ENCODE measurements at places on chromosomes 3 and 15.
A peak's percentile ranks its signal among the peaks of the same experiment; 100 is the strongest.

- peak; percentile 68 for DNase-seq
These were observed at the start of gene CD80 for GRCh38 chr3:119559441-119559963. CD80 (minus strand) TSS chr3:119559614; CDS start chr3:119557728, 1,886 bp downstream.

- DNase-seq = no peak
These were observed 620.2 kb downstream of the RBMS3 start for GRCh38 chr3:29901097-29901496.

GRCh38 chr3:120172070-120172469 is 77.8 kb upstream of the GSK3B start:
- no peak for DNase-seq

DNA sequence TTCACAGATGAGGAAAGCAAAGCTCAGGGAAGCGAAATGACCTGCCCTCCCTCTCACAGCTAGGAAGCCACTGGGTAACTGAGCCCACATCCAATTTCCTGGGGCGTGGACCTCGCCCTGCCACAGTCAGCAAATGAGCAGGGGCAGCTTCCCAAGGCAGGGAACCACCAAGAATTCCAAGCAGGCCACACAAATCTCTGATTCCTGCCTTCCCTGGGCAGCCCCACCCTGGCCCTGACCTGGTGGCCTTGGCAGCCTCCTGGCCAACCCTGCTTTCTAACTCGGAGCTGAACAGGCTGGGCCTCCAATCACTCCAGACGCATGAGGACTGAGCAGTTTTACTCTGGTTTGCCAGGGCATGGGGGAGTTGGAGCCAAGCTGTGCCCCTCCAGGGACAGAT is 203.7 kb upstream of the TLE3 start:
- no peak for DNase-seq

DNA sequence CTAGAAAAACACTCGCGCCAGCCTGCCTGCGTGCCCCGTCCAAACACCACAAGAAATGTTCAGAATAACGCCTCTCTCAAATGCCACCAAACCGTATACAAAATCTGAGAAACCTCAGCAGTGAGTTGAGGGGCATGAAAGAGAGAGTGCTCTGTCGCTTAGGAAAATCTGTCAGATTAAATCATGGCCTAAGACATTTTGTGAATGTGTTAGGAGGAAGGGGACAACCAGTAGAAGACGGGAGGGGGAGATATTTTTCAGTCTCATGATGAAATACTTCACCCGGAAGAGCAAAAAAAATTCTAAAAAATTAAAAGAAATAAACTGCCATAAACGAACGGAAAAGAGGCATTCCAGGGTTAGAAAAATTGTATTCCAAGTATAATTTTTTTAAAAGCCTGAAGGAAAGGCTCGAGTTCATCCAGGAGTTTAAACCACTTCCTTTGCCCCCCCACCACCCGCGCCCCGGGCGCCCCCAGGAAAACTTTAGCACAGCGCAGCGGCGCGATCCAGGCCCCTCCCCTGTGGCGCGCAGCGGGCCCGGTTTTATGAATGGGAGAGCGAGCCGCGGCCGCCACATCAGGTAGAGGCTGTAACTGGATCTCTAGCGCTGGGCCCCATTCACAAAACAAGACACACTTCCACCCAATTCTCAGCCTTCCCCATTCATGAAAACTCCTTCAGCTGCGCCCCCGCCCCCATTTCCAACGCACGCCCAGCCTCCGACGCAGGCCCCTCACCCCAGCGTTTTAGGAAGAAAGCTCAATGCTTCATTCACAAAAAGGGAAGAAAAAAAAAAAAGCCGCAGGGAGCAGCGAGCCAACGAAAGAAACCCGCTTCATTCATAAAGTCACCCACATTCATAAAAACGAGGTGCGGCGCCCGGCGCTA is 1.4 kb downstream of the ETV5 start:
- peak; percentile 27 for DNase-seq

DNA sequence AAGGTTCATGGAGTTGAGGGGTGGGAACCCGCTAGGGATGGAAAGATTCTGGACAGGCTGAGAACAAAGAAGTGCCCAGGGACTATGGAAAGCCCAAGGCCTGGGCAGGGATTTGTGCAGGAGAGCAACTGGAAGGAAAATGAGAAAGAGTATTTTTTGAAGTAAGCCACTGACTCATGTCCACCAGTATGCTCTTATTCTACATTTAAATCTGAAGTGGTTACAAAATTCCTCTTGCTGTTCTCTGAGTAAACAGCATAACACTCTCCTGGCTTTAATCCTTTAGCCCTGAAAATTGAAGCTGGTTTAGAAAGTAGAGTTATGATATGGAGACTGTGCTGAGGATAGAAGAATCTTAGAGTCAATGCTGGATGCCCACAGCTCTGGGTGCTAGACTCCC is 165.2 kb downstream of the ISL2 start:
- no peak for DNase-seq

- no peak for DNase-seq
These were observed 28.0 kb upstream of the MNS1 start for GRCh38 chr15:56492791-56493555.

DNA sequence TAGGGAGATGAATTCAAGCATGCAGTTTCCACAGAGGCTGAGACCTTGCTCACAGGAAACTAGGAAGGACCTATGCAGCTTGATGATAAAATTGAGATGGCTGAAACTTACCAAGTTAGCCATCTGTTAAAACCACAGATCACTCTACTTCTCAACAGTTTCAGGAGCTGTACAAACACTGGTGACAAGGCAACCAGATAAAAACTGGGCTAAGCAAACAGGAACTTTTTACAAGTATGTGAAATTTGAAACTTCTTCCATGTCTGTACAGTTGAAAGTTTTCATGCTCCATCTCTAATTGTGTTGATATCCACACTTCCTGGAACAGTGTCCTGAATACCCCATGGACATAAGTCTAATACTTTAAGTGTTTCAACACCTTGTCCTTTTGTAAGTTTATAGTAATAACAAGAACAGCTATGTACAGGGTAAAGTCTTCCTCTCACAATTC is 78.2 kb downstream of the FAIM start:
- DNase-seq = peak; percentile 4

DNA sequence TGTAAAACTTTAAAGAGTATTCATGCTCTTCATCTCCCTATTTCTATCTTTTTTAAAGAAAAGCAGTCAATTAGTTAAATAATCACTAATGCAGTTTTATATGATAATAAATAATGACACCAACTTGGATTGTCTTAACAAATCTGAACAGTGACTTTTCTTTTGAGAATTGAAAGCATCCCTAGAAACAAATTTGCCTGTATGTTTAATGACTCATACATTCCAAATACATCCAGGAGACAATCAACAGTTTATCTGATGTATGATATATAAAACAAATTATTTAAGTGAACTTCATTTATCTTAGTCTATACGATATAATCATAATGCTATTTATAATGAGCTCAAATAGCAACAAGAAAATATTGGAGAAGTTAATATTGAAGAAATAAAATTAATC is 78.0 kb downstream of the ALCAM start:
- no peak for DNase-seq

DNA sequence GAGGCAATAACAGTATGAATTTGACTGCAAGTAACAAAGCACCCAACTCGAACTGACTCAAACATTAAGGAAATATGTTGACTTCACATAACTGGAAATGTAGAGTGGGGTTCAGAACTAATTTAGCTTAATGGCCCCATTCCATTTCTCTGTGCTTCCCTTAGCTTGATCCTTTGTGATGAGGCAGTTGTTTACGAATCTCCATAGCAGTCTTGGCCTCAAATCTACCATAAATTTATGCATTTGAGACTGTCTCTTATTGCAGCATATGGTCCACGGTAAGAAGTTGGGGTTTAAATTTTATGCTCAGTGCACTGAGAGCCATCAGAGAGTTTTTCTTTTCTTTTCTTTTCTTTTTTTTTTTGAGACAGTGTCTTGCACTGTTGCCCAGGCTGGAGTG is 148.7 kb upstream of the POU1F1 start:
- no peak for DNase-seq

- DNase-seq = no peak
These were observed 9.4 kb upstream of the SEMA3B start for GRCh38 chr3:50259432-50260026.

- no peak for DNase-seq
These were observed 1029.2 kb downstream of the OTOL1 start for GRCh38 chr3:162525771-162526170.

DNA sequence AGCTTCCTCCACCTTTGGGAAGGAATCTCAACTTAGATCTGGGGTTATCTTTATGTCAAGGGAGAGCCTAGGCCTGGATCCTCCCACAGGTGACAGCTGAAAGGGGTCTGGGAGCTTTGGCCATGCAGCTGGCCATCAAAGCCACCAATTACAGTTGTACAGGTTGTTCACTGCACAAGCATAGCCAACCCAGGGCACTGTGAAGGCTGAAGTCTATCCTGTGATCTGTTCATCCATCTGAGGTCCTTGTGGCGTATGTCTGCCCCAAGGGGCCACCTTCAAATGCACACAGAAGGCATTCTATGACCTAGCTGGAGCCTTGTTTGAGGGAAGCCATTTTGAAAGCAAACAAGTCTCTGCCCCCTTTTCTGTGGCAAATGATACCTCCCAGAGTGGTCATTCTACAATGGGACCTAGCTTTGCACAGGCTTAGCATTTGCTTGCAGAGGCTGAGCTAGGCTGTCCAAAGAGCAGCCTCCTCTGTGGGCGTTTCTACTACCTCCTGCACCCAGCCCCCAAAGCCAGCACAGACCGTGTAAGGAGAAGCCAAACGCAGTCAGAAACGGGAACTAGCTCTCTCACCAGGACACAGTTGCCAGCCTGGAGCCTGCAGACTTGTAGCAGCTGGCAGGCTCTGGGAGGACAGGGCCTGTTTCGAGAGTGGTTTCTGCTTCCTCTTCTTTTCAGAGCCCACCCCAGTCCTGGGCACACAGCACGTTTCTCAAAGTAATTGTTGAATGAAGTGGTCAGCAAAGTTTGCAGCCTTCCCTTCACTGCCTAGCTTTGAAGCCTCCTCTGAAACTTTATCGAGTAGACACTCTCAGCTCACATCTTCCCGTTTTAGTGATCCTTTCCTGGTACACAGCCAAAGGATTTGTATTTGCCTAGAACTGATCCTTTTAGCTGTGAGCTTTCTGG is 157.3 kb upstream of the SMAD3 start:
- DNase-seq = peak; percentile 11

GRCh38 chr15:53827355-53827754 is 67.9 kb upstream of the WDR72 start:
- DNase-seq = no peak

DNA sequence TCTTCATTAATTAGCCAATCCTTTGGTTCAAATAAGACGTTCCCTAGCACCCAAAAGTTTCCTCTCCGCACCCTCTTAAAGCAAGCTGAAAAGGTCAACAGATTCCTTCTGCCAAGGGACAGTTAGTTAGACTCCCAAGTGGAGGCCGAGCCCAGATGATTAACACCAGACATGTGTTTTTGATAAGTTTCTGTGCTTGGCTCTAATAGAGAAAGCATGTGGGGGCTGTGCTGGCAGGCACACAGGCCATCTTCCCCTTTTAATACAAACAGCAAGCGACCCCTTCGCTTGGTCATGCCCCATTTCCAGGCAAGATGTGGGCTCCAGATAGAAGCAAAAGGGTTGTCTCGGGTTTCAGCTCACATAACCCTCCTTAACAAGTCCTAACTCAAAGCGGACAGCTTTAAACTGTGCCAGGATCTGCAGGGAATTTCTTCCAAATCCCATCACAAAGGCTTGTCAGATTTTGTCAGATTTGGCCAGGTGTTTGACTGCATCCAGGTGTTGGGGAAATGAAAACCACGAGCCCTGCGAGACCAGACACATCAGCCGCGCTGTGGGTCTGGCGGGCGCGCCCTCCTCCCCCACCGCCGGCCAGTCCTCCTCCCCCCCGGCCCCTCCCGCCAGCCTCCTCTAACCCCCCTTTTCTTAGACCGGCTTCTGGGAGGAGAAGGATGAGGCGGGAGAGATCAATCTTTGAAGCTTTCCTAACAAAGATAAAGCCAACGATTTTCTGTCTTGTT is 3.3 kb downstream of the HES1 start:
- no peak for DNase-seq

GRCh38 chr3:89414270-89414669 is 306.8 kb downstream of the EPHA3 start:
- DNase-seq = no peak

- DNase-seq = no peak
These were observed 231.5 kb downstream of the EFHB start for GRCh38 chr3:19702416-19703078.

GRCh38 chr15:56929399-56929798 is 11.0 kb downstream of the TCF12 start:
- DNase-seq = no peak

DNA sequence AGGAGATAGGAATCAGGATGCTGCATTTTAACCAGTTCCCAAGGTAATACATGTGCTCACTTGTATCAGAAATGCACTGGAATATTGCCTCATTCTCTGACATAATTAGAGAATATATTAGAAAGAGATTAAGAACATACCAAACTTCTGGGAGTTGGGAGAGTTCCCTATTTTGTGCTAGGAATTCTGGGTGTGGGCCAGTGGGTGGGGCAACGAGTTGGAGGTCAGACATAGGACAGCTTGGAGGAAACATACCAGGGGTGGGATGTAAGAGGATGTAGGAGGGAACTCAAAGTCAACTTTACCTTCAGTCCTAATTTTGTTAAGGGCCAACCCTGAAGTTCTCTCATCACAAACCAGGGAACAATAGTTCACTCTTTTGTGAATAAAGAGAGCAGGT is 83.6 kb downstream of the SLC7A14 start:
- no peak for DNase-seq

- no peak for DNase-seq
These were observed 138.0 kb upstream of the SMAD3 start for GRCh38 chr15:66927201-66928077.

DNA sequence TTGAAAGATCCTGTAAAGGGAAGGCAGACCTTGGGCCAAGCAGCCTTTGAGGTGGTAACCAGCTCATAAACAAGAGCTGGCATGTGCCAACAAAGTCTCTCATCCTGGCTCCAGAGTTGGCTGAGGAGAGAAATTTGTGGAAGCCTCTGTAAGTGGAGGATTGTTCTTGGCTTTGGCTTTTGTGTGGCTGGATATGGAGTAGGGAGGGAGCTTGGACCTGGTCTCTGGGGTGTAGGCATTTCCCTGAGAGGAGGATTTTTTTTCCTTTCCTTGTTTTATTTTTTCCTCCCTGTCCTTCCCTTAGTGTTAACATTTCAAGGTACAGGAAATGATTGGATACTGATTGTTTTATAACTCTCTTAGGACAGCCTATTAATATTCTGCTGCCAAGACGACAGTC is 60.8 kb downstream of the ZNF609 start:
- no peak for DNase-seq

- no peak for DNase-seq
These were observed 16.3 kb upstream of the MUC20 start for GRCh38 chr3:195704433-195704999.

- DNase-seq = no peak
These were observed 173.1 kb upstream of the CMC1 start for GRCh38 chr3:28068342-28068741.

DNA sequence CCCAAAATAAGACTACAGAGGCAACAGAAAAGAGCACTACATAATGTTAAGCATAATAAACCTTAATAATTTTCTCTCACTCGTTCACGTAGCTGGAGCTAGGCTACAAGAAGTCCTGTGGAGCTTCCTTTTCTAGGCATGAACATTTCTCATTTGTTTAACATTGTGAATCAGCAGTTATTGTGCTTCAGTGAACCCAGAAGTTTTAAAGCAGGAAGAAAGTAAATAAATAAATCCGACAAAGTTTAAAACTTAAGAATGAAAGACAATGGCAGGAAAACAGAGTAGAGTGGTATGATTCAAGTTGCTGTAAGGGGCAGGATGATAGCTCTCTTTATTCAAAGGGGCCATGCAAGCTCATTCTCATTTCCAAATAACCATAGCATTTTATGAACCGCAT is 191.8 kb downstream of the LSAMP start:
- no peak for DNase-seq
